EH (cell line): ENCODE measurements at places on chromosomes 3 and 15.
A peak's percentile ranks its signal among the peaks of the same experiment; 100 is the strongest.

DNA sequence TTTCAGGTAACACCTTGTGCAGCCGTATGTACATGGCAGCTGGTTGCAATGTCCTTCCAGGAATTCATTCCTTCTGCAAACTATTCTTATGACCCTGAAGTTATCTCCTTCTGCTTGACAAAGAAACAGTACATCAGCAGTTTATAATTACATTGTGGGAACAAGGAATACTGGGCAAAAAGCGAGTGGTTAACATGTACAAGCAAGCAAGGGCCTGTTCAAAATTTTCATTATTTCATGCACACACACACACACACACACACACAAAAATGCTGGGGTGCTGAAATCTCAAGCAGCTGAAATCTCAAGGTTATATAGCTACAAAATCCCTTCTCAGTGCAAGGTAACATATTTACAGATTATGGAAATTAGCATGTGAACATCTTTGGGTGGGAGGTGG is 30.7 kb downstream of the GTPBP8 start:
- DNase-seq: no peak

DNA sequence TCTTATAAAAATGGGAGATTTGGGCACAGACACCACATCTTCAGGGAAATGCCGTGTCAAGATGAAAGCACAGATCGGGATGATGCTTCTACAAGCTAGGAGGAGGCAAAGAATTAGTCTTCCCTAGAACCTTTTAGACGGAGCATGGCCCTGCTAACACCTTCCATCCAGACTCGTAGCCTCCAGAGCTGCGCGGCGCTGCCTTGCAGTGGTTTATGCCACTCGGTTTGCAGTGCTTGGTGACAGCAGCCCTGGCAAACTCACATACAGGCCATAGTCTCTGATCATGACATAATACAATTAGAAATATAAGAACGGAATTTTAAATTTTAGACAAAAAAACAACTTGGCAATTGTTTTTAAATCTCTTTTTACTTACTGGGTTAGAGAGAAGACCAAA is 37.1 kb upstream of the SLC41A3 start:
- DNase-seq: no peak

DNA sequence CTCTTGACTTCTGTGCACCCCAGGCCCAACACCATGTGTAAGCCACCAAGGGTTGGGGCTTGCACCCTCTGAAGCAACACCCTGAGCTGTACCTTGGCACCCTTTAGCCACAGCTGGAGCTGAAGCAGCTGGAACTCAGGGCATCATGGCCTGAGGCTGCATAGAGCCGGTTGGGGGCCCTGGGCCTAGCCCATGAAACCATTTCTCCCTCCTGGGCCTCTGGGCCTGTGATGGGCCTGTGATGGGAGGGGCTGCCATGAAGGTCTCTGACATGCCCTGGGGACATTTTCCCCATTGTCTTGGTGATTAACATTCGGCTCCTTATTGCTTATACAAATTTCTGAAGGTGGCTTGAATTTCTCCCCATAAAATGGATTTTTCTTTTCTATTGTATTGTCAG is 22.4 kb upstream of the ADAMTSL3 start:
- DNase-seq: no peak

GRCh38 chr15:88872706-88873105 is 22.6 kb downstream of the HAPLN3 start:
- no peak for DNase-seq

- no peak for DNase-seq
These were observed 44.3 kb downstream of the ATP2B2 start for GRCh38 chr3:10460951-10461545.

GRCh38 chr3:144816323-144816722 is 844.7 kb downstream of the DIPK2A start:
- no peak for DNase-seq

GRCh38 chr3:157077565-157077991 is 82.4 kb downstream of the CCNL1 start:
- DNase-seq: peak; percentile 44

DNA sequence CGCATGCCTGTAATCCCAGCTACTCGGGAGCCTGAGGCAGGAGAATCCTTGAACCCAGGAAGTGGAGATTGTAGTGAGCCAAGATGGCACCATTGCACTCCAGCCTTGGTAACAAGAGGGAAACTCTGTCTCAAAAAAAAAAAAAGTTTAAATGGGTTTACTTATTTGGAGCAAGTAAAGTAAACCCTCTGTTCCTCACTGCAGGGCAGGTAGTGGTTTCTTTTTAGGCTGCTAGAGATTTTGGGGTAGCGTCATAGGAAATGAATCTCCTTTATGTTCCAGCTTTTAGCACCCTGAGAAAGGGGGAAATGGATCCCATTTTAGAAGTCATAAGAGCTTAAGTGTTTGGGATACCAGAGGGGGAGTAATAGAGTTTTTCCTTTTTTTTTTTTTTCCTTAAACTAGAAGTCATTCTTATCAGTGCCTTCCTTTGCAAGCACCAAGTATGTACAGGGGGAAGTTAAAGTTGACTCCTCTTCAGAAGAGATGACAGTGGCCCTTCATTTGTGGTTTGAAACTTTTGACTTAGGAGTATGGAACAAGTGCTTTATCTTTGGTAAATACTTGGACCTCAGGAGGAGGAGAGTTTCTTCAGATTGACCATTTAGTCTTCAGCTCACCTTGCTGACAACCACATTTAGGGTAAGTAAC is 8.0 kb downstream of the PXK start:
- DNase-seq: no peak

DNA sequence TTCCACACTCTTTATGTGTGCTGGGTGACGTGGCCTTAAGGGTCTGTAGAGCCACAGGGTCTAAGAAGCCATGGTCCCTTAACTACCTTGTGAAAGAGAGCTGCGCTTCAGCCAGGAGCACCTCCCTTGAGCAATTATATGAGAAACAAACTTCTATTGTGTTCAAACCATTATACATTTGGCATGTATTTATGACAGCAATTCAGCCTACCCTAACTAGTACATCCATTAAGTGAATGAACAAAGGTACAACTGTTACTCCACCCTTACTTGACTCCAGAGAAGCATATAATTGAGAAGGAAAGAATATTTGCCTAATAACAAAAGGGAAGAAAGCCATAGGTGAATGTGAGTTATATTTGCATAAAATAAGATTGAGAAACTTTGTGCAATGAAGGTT is 69.8 kb upstream of the BOC start:
- no peak for DNase-seq

DNA sequence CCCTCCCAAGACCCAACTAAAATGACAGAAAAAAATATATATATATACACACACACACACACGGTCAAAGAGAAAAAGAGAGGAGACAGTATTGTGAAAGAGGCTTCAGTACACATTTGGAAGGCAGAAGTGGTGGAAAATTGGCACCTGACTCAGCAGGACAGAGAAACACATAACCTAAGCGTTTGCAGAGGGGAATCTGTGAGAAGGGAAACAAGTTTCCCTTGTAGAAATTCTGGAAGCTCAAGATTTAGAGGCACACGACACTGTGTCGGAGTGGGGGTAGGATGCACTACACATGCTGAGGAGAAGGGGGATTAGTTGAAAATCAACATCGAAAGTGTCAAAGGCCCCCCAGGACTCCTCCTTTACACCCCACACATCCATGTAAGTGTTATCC is 53.1 kb downstream of the PAK2 start:
- DNase-seq: peak; percentile 29

DNA sequence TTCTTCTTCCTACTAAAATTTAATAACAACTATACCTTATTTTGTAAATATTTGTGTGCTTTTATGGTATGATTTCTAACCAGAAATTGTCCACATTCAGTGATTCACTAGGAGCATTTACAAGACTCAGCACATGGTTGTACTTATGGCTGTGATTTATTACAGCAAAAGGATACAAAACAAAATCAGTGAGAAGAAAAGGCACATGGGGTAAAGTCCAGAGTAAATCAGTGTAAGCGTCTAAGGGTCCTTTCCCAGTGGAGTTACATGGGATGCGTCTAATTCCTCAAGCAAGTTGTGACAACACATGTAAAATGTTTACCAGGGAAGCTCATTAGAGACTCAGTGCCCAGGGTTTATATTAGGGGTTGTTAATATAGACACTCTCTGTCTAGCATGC is 31.1 kb downstream of the RNF13 start:
- DNase-seq: no peak

DNA sequence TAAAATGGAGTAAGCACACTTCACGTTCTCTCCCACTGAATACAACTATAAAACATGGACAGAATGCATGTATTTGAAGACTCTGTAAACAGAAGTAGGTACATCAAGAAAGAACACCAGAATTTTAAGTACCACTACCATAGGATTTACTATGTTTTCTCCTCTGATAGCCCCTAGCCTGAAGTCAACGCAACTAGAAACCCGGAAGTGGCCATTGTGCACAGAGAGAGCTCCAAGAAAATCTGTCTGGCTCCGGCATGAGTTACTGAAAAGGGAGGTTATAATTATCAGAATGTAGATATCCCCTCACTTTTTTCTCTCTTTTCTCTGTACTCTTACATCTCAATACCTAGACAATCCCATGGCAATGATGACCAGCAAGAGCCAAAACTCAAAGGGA is 23.8 kb downstream of the KBTBD12 start:
- no peak for DNase-seq
